ENCODE measurements at places on chromosomes 4 and X. TPM values are rescaled to one million over a fixed set of nuclear protein-coding genes. Genes with fewer than 3 reads are reported as not detected.

RBMXL3 gene
- not detected for total RNA-seq

IBSP gene
- total RNA-seq: 0.27 TPM

GRCh38 chrX:105483011-105483410 lies 262.5 kb upstream of the TEX13A start:
- no peak for DNase-seq

DNA sequence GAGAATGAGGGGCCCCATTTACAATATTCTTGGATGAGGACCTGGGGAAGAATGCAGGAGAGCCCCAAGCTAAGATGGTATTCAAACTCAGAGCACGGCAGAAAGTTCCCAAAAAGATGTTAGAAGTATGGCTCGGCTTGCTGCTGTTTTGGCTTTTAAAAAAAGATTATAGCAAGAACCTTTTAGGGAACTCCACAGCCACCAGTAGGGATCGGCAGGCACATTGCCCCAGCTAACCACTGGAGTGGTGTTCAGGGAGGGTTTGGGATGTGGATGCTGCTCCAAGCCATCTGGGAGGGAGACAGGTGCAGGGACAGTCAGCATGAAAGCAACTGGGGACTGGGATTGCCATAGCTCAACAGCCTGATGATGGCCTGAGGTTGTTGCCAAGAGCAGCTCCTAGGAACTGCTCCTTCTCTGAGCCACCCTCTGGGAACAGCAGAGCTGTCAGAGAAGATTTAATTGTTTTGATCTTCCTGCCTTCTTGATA lies 63.0 kb downstream of the SORBS2 start:
- DNase-seq: no peak

- no peak for DNase-seq
These were observed 54.2 kb upstream of the GRPEL1 start for GRCh38 chr4:7121866-7122653.

DNA sequence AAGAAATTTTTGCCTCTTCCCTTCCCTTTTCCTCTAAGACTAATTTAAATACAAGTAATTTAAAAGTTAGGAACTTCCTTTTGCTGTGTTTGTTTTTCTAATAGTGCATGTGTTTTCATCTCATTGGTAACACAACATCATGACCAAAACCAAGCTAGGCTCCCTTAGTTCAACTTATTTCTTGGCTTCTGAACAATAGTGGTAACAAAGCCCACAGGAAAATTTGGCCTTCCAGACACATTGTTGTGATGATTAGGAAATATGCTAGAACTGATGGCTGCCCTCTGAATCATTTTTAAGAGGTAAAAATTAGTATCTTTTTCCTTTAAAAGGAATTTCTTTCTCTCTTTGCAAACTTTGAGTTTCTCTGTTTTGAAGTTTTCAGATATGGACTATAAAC lies 25.5 kb upstream of the TEC start:
- DNase-seq: no peak

Measured in cerebellum (tissue), 4 donors.